ENCODE measurements at places on chromosomes 7 and 10.
A peak's percentile ranks its signal among the peaks of the same experiment; 100 is the strongest.

GRCh38 chr10:111822661-111823060 is 360.9 kb downstream of the GPAM start:
- no peak for DNase-seq

GRCh38 chr7:30828591-30828990 is 57.4 kb downstream of the MINDY4 start:
- DNase-seq = no peak

DNA sequence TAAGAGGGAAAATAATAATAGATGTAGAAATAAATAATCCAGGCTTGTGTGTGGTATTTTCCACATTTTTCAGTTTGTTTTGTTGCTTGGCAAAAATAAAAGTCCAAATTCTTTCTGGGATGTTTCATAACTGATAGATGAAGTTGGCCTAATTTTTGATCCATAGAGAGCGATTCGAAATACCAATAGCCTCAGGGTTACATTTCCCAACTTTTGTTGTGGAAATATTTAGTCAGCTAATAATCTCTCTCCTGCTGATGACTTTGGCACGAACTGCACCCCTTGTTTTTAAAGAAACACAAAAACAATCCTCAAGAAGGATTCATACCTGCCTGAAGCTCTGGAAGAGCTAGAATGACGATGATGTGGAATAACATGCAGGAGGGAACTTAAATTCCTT is 483.2 kb downstream of the ADRA2A start:
- DNase-seq = no peak

GRCh38 chr7:101720324-101720723 is 91.2 kb upstream of the MYL10 start:
- DNase-seq = no peak

GRCh38 chr10:6202098-6202683 is 541 bp upstream of the PFKFB3 start:
- peak; percentile 51 for DNase-seq

Data from WTC11 (cell line).